ENCODE measurements at places on chromosomes 3 and 15.
A peak's percentile ranks its signal among the peaks of the same experiment; 100 is the strongest.

DNA sequence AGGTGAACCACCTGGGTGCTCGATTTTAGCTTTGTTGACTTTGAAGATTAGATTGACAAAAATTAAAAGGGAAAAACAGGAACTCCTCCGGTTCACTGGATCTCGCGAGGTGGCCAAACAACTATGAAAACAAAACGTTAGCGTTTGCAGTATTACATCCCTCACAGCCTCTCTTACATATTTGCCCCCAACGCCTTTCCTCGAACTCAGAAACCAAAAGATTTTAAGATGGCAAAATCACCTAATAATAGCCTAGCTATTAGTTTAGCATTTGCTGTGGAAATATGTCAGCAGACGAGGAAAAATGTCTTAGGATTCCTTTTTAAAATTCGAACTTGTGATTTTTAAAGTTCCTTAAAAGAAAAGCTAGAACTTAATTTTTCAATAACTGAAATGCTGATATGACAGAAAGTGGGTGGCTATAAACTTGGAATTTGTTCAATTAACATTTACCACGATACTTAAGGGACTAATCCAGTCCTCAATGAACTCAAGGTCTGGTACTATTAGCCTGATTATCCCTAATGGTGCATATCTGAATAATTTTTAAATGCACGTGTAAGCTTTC lies 491 bp upstream of the SENP7 start:
- DNase-seq: no peak

GRCh38 chr3:134309987-134310700 lies 59.5 kb upstream of the RYK start:
- DNase-seq: peak; percentile 54

GRCh38 chr3:196650740-196651311 lies 11.3 kb downstream of the NRROS start:
- peak; percentile 94 for DNase-seq

- no peak for DNase-seq
Measured at GRCh38 chr3:191257286-191257685, 58.2 kb downstream of the OSTN start.

GRCh38 chr3:73413619-73414018 lies 211.1 kb downstream of the PDZRN3 start:
- DNase-seq: no peak

- no peak for DNase-seq
Measured at GRCh38 chr15:69087366-69087976, 73.0 kb upstream of the GLCE start.

DNA sequence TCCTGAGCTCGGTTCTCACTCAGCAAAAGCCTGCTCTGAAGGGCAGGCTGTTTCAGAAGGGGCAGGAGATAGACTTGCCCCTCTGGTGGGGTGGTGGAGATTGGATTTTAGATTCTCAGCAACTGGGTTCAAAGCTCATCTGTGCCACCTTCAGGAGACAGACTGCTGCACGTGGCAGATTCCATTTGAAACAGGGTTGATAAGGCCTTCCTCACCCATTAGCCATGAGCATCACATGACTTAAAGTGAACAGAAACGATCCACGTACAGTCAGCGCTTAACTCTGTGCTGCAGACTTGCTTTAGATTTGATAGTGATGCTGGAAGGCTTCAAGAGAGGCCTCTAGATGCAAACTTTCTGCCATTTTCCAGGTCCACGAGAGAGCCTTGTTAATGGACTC lies 35.0 kb upstream of the MGLL start:
- DNase-seq: no peak

DNA sequence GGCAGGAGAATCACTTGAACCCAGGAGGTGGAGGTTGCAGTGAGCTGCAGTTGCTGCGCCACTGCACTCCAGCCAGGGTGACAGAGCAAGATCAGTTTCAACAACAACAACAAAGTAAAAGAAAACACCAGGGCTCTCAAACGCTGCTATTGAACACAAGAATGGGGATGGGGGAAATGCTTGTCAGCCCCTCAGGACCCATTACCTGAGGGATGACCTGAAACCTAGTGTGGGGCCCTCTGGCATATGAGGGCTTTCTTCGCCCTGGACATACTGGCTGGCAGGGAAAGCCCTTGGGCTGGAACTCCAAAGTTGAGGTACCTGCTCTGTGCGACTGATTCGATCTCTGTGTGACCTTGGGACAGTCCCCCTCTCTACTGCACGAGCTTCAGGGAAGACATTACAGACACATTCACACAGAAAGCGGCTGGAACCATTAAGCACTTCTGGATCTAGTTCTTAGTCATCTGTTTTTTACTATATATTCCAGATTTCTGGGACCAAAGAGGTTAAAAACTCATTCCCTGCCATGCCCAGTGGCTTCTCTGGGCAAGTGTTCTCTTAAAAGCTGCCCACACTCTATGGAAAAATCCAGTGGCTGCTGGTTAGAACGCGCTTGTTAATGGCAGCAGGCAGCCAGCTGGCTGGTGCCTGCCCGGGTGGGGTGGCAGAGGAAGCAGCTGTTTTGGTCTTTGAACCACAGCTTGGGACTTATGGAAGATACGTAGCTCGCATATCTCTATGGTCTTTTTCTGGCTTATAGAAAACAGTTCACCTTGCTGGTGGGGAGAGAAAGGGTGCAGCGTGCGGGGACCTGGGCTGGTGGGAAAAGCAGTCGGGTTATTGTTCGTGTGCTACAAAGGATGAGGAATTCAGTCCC lies 57.2 kb downstream of the ATP1B3 start:
- DNase-seq: no peak

- no peak for DNase-seq
Measured at GRCh38 chr3:32336113-32336498, 55.5 kb upstream of the CMTM7 start.

DNA sequence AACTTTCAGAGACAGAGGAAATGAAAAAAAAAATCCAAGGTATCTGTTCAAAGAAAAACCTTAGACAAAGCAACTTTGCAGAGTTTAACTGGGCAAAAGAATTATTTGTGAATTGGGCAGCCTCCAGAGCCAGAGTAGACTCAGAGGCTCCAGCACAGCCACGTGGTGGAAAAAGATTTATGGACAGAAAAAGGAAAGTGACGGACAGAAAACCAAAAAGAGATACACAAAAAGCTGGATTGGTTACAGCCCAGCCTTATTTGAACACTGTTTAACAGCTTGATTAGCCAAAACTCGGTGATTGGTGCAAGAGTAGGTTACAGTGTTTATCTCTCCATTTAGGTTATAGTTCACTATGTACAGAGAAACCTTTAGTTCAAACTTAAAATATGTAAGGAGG lies 23.7 kb upstream of the GPD1L start:
- DNase-seq: no peak

DNA sequence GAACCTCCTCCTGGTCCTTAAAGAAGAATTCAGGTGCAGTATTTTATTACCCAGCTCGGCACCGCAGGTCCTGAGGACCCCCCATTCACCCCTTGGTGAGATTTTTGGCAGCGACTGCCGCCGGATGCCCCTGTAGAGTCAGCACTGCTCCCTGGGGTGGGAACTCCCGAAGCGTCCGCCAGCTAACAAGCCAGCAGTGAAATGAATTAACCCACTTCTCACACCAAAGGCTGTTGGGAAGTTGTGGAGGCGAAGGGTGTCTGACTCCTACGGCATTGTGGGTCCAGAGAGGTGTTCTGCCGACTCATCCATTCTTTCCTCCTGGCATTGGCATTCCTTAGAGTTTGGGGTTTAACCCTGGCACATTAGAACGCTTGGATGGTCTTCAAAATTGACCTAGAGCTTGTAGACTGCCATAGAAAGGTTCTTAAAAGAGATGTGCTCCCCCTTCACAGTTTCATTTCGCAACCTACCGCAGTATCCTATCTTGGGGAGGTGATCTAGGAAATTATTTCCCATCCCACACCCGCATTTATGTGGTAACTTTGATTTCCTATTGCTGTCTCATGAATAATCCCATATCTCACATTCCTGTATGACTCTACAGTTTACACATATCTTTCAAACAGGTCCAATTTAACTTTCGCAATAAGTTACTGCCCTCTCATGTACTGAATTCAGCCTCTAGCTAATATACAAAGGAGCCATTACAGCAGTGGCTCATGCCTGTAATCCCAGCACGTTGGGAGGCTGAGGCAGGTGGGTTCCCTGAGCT lies 879 bp upstream of the EIF5A2 start:
- DNase-seq: no peak

DNA sequence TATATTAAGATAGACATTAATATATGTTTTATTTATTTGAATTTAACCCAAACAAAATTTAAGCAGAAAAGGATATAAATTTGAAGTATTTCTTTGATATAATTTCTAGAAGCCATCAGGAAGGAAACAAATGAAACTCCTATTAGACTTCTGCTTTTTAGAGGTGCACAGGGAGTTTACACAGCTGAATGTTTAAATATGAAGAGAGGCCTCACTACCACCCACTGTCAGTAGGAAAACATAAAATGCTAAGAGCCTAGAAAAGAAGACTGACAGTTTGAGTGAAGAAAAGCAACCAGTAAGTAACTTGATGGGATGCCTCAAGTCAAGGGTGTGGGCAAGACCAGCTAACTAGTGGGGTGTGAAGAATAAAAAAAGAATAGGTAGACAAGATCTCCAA lies 19.7 kb downstream of the PLSCR2 start:
- no peak for DNase-seq

DNA sequence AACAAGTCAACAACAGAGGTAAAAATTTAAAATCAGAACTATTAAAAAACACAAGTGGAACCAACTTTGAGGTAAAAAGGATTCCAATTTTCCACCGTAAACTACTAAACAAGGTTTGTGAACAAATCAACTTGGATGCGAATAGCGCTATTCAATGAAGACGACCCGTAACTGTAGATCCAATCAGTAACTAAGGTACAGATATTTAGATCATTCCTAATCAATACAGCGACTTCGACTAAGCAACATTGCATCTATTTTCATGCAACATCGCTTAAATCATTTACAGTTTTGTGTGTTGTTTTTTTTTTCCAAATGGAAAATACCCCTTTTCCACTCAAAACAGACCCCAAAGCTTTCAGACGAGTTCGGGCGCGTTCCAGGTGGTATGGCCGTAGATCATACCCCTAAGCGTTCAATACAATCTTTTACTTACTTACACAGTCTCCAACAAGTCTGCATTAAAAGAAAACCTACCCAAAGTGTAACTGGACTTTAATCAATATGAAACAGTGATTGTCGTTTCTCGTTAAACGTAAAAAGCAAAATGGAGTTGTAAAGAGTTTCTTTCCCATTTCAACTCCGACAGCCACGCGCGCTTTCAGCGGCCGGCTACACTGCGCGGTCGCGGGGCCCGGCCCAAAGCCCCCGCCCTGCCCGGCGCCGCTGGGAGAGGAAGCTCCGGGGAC lies 786 bp downstream of the RHOA start:
- DNase-seq: no peak

- no peak for DNase-seq
Measured at GRCh38 chr3:62361824-62362223, 11.5 kb downstream of the FEZF2 start.

DNA sequence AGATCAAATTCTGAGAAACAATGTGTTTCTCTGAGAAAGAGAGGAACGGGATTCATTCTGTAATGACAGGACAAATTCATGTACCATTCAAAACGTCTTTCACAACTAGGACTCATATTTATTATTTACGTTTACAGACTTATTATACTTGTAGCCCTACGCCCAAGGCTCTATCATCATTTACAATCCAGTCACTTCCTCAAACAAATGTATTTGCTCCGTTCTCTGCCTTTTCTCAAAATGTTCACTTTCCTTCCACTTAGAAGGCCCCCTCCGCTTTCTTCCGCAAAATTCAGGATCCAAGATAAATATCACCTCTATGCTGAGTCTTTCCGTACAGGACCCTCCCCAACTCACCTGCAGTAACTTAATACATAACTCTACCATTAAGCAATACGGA lies 745 bp downstream of the RSL24D1 start:
- DNase-seq: peak; percentile 27

- no peak for DNase-seq
Measured at GRCh38 chr3:63662500-63662899, 10.0 kb downstream of the SNTN start.

DNA sequence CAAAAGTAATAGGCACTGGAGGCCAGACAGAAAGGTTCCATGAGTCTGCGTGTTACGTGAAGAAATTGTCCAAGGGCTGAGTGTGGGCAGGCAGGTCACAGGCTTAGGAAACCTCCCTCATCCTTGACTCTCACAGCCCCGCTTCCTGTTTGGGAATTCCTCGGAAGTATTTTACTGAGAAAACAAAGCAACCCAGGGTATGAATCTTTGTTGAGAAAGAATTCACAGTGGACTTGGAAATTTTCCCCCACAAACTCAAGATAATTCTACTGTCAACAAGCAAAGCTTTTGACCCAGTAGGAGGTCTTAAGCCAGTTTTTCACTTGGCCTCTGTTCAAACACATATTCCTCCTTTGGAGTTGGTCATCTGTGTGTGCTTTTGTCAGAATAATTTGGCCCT lies 377.1 kb upstream of the TPM1 start:
- no peak for DNase-seq

- DNase-seq: peak; percentile 78
Measured at GRCh38 chr15:78032671-78033070, 44.8 kb downstream of the TBC1D2B start.

GRCh38 chr3:128579927-128580326 lies 70.7 kb downstream of the RPN1 start:
- no peak for DNase-seq

DNA sequence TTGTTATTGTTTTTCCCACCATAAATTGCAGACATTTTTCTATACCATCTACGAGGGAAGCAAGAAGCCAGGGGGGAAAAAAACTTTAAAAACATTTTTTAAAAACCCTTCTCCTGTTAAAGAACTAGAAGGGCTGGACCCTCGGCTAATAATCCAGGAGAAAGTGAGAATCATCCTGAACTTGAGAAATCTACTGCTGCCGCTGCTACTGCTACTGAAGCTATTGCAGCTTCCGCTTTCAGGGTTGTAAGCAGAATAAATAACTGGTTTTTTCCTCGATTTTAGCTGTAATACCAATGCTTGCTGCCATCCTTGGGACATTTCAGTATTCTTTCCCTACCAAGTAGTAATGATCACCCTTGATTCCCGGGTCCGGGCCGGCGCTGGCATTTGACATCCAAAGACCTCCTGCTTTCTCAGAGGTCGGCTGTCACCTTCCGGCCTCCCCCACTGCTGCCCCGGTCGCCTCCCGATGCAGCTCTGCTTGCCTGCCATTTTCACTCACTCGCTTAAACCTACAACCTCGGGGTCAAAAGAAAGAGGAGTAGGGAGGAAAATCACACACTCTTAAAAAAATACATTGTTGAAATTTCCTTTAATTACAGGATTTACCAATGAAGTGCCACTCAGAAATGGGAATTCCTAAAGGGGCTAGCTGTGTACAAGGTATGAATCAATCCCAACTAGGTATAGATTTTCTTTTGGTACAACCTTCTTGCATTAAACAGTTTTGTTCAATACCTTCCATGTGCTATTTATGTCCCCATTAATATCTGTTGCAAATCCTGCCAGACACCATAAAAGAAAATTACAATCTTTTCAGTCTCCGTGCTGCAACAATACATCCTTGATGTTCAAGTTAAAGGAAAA lies 674 bp upstream of the MECOM start:
- peak; percentile 49 for DNase-seq

- peak; percentile 33 for DNase-seq
Measured at GRCh38 chr3:124787476-124788195, 57.4 kb downstream of the UMPS start.

GRCh38 chr15:34434627-34435305 lies 2.8 kb downstream of the GOLGA8A start:
- no peak for DNase-seq

Data from suppressor macrophage treated with lipopolysaccharide for 1 hour (primary cell).